D341Med (cell line): ENCODE measurements at places on chromosomes 4 and X.

- DNase-seq = no peak
These were observed 89.5 kb downstream of the HS3ST1 start for GRCh38 chr4:11338956-11339782.

DNA sequence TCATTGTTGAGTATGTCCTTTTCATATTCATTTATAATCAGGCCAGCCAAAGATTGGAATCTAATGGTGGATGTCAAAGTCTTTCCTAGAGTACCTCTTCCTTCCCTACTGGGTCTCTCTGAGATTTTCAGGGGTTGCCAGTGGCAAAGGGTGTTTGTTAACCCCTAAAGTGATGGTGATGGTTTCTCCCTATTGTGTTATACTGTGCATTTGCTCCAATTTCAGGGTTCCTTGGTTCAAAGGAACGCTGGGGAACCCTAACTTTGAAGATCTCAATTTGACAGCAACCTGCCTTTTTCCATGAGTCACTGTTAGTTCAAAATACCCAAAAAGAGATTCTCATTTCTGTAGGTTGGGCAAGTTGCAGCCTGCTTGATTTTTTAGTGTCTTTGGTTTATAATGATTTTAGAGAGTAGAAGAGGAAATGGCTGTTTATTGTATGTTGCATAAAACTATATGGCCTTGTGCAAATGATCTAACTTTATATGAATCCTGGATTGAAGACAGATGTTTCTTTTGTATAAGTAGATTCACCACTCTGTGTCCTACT, 23.0 kb downstream of the GAB1 start:
- no peak for DNase-seq

GRCh38 chr4:56080384-56080783, 131.6 kb downstream of the CEP135 start:
- no peak for DNase-seq

DNA sequence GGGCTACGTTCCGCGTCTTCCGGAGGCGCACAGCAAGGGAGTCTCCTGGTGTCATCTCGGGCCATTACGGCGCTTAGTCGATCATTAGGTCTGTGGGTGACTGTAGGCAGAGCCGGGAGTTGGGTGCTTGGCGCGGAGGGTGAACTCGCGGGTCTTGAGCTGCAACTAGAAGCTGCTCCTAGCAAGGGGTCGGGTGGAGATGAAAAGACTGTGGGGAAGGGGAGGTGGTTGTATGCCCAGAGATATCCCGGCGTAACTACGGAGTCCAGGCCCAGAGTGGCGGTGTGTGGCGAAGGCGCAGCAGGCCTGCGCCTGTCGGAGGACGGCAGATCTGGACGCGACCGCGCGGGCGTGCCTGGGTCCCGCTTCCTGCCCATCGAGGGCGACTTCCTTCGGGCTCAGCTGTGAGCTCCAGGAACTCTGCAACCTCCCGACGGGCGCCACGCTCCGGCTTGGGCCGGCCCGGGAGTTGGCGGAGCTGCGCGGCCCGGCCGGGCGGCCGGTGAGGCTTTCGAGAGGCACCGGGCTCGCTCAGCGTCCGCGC, 2.7 kb upstream of the NKX3-2 start:
- DNase-seq = no peak

GRCh38 chr4:138110815-138111214, 131.3 kb downstream of the SLC7A11 start:
- no peak for DNase-seq

DNA sequence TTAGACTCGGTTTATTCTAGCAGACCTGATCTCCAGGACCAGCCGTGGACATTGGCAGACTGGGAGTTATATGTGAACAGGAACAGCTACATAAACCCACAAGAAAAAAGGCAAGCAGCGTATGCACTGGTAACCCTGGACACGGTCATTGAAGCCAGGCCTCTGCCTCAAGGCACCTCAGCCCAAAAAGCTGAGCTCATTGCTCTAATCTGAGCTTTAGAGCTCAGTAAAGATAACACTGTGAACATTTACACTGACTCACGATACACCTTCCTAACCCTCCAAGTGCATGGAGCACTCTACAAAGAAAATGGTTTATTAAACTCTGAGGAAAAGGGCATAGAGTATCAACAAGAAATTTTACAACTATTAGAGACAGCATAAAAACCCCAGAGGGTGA, 148.9 kb upstream of the FGF16 start:
- DNase-seq = no peak

DNA sequence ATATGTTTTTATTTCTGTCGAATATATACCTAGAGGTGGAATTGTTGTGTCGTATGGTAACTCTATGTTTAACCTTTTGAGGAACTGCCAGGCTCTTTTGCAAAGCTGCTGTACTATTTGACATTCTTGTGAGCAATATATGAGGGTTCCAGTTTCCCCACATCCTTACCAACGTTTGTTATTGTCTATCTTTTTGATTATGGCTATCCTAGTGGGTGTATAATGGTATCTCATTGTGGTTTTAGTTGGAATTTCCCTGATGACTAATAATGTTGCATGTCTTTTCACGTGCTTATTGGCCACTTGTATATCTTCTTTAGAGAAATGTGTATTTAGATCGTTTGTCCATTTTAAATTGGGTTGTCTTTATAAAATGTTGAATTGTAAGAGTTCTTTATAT, 24.5 kb downstream of the REPS2 start:
- no peak for DNase-seq

DNA sequence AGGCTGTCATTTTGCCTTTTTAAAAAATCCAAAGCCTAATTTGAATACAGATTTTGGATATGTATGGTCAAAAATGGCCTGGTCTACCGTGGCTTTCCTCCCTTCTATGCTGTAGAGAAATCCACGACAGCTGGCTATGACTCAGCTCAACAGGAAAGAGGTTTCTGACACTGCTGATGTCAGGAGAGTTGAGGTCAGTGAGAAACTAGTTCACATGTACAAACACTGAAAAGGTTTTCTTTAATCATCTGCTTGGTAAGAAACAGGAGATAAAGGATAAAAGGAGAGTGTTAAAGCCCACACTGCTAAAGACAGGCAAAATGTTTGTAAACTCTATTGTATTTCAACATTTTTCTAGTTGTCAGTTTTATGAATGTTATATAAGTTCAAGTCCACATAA, 113.9 kb downstream of the NYX start:
- no peak for DNase-seq

GRCh38 chr4:118904418-118904817, 15.8 kb downstream of the SYNPO2 start:
- no peak for DNase-seq

GRCh38 chr4:528835-529234, 29.8 kb downstream of the PIGG start:
- no peak for DNase-seq

DNA sequence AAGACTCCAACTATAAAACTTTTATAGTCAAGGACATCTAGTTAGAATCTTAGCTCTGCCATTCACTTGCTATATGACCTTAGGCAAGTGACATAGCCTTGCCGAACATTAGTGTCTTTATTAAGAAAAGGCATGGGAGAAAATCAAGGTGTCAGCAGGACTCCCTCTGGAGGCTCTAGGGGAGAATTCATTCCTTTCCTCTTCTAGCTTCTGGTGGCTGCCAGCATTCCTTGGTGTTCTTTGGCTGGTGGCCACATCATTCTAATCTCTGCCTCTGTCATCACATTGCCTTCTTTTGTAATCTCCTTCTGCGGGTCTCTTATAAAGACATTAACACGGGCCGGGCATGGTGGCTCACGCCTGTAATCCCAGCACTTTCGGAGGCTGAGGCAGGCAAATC, 99.8 kb downstream of the PPP1R2C start:
- peak; percentile 17 for DNase-seq

DNA sequence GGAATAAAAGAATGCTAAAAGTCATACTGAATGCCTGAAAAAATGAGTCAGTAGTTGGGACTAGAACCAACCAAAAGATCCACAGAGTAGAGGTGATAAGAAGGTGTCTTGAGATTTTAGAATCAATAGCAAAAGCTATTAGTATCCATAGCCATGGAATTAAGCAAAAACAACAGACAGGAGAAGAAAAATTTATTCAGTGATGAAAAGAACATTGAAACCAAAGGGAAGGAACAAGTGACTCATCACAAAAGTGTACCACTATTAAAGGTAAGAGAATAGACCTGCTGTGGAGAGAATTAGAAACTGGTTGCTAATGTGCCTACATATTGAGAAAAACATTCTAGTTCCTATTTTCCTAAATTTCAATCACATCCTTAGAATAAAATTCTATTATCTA, 182.0 kb upstream of the NEIL3 start:
- no peak for DNase-seq
